Activated CD4-positive, alpha-beta T cell treated with anti-CD3 and anti-CD28 coated beads, Interleukin-2, amount 50 U/mL, for 24 hours (primary cell): ENCODE measurements at places on chromosomes 6 and 20.

- DNase-seq: no peak
These were observed 132.2 kb upstream of the CST7 start for GRCh38 chr20:24816907-24817306.

DNA sequence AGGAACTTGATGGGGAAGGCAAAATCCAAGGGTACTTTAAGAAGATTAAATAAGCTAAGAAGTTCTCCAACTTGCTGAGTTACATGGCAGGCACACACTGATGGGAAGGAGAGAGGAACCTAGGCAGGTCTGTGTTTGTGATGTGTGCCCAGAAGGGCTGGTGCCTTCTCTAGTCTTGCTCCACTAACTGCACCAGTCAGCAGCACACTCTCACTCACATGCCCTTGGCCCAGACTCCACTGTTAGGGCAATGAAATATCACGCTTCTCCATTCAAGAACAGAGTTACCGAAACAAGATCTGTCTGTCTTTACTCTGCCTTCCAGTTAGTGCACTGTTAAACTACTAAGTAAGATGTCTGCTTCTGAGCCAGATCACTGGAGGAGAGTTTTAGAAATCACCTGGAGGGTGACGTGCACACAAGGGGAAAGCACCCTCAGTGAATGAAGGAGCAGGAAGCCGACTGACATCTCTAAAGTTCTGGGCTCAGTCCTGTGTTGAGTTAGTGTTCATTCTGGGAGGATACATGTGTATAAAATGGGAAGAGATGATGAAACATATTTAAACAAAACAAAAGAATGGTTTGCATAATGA, 251.1 kb downstream of the FOXC1 start:
- DNase-seq: no peak

- DNase-seq: no peak
These were observed 80.9 kb upstream of the F13A1 start for GRCh38 chr6:6401401-6401800.

GRCh38 chr6:51029561-51029960, 210.9 kb downstream of the TFAP2B start:
- DNase-seq: no peak

GRCh38 chr6:9921366-9921765, 493.5 kb downstream of the TFAP2A start:
- no peak for DNase-seq

GRCh38 chr6:164756142-164756541, 553.3 kb downstream of the C6orf118 start:
- DNase-seq: no peak

DNA sequence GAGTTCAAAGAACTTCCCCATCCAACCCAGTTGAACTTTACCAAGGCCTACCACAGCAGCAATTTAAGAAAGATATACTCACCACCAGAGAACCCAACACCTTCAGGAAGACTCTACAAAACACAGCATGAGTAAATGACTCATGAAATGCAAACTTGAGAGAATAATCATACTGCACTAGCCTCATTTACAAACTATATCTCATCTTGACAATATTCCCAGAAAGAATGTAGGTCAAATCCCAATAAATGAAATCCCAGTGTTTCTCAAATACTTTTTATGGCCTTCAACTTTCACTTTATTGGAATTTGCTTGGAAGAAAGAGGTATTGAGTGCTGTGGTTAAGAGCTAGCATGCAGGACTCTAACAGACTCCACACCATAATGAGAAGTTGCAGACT, 60.0 kb downstream of the FYN start:
- DNase-seq: no peak

- no peak for DNase-seq
These were observed 78.7 kb downstream of the SLC2A10 start for GRCh38 chr20:46787991-46788762.

DNA sequence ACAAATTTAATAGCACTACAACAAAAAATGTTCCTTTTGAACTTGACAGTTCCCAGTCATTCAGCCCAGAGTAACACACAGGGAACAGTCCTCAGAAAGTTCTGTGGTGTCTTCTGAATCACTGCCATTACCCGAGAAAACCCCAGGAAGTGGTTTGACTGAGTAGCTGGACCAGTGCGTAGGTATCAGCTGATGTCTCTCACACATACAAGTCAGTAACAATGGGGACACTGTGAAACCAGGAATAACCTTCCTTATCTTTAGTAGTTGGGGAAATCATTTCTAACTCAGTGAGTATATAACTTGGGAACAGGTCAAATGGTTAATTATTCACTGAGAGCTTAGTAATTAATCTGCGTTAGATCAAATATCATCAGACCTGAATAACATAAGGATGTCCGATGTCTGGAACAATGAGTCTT, 73.1 kb downstream of the HIVEP2 start:
- peak; percentile 66 for DNase-seq

DNA sequence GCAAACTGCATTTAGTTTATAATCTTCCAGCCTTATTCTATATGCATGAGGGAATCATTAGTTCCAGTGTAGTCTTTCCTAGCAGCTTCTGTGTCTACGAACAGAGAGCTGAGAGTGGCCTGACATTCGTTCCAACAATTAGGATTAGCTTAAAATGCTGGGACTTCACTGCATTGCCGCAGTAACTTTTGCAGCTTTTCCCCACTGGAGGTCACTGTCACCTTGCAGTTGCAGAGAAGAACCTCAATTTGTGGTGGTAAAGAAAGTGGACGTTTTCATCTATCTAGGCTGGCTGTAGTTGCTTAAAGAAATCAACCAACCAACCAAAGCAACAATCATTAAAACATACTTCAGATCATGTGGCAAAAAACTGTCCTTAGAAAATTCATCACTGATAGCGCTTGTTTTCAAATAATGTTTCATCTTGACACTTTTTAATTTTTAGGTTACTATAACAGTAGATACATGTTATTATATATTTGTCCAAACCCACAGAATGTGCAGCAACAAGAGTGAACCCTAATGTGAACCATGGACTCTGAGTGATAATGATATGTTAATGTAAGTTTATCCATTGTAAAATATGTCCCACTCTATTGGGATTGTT, 12.2 kb downstream of the MYLK4 start:
- peak; percentile 42 for DNase-seq

- no peak for DNase-seq
These were observed 105.3 kb upstream of the CDYL start for GRCh38 chr6:4670824-4671409.

GRCh38 chr6:166258854-166259276, 49.3 kb downstream of the PRR18 start:
- no peak for DNase-seq

- DNase-seq: no peak
These were observed 14.2 kb downstream of the ARID1B start for GRCh38 chr6:156791320-156791850.

- DNase-seq: no peak
These were observed 663 bp downstream of the LST1 start for GRCh38 chr6:31586599-31587281.

DNA sequence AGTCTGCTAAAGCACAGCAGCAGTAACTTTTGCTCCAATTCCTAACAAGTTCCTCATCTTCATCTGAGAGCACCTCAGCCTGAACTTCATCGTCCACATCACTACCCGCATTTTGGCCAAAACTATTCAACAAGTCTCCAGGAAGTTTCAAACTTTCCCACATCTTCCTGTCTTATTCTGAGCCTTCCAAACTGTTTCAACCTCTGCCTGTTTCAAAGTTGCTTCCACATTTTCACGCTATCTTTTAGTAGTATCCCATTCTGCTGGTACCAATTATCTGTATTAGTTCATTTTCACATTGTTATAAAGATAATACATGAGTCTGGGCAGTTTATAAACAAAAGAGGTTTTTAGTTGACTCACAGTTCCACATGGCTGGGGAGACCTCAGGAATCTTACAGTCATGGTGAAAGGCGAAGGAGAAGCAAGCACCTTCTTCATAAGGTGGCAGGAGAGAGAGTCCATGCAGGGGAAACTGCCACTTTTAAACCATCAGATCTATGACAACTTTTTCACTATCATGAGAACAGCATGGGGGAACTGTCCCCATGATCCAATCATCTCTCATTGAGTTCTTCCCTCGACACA, 99.4 kb upstream of the GRIK2 start:
- DNase-seq: no peak

GRCh38 chr6:131015630-131016263, 47.3 kb downstream of the EPB41L2 start:
- no peak for DNase-seq

GRCh38 chr20:46558511-46558959, 8.1 kb upstream of the OCSTAMP start:
- peak; percentile 41 for DNase-seq

DNA sequence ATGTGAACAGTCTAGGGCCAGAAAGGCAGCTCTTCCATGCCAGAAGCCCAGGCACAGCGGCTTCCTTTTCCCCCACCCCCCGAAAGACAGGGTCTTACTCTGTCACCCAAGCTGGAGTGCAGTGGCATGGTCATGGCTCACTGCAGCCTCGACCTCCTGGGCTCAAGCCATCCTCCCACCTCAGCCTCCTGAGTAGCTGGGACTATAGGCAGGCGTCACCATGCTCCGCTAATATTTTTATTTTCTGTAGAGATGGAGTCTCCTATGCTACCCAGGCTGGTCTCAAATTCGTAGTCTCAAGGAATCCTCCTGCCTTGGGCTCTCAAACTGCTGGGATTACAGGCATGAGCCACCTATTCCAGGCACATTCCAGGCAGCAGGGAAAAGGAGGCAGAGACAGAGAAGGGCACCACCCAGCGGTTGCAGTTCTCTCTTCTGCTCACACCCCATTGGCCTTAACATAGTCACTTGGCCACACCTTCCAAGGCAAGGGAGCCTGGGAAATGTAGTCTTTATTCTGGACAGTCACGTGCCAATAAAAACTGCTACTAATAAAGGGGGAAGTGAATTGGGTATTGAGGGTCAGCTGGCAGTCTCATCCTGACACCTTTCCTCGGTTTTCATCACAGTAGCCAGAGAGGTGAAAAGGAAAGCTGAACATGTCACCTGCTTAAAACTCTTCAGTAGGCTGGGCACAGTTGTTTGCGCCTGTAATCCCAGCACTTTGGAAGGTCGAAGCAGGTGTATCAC, 205.9 kb downstream of the ZMYND8 start:
- peak; percentile 14 for DNase-seq

- no peak for DNase-seq
These were observed 529 bp upstream of the ENPP4 start for GRCh38 chr6:46129291-46129628.

DNA sequence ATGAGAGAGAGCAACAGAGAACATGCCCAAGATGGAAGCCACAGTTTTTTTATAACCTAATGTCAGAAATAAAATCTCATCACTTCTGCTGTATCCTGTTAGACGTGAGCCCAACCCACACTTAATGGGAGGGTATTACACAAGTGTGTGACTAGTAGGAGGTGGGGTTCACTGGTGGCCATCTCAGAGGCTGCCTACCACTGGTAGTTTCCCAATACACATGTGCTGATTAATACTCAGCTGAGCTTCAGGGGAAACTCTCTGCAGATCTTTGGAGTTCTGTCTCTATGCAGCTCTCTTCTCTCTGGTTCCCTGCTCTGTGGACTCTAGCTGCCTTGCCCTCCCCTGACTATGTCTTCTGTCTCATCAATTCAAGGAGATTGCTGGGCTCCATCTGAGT, 35.7 kb downstream of the CNBD2 start:
- no peak for DNase-seq

DNA sequence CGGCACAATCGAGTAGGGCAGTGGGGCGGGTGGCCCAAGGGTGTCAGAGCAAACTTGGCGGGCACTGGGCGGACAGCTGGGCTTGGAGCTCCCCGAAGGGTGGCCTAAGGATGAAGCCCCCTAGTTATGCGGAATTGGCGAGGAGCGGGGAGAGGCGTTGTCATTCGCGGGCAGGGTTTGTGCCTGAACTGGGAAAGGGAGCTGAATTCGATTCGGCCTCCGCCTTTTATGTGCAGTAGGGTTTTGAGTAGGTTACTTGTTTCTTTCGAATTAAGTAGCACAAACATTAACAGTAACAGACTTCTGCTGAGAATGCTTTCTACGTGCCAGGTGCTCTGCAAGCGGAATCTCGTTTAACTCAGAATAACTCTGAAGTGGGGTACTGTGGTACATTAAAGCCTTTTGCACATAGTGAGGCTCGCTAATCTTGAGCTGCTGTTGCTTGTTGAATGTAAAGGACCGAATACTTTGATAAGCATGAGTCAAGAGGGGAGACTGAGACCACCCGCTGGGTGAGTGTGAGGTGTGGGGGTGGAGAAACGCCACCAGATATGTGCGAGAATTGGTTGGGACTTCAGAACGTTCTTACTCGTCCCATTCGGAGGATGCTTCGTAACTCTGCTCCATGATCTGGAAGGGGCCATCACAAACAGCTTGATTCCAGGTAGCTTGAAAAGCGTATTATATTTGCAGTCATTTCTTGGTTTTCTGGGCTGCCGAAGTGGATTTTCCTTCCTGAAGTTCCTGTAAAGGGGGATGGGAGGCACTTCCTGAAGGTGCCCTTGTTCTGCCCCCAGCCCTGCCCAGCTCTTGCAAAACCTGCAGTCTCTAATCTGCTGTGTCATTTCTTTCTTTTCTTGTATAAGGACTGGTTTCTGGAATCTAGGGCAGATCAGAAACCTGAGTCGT, 833 bp downstream of the RAB5IF start:
- no peak for DNase-seq

- DNase-seq: no peak
These were observed 183.0 kb downstream of the THBS2 start for GRCh38 chr6:169070506-169071176.

GRCh38 chr6:38213251-38213658, 393.7 kb downstream of the ZFAND3 start:
- no peak for DNase-seq

GRCh38 chr6:34150766-34151165, 4.9 kb upstream of the GRM4 start:
- DNase-seq: no peak

GRCh38 chr6:84515067-84515466, 249.3 kb downstream of the TBX18 start:
- no peak for DNase-seq

GRCh38 chr6:46015119-46015968, at the start of gene CLIC5:
CLIC5 (minus strand) TSS chr6:46015860; CDS start chr6:46015542, 318 bp downstream.
- DNase-seq: no peak

GRCh38 chr20:39473536-39473935, 511.4 kb downstream of the DHX35 start:
- no peak for DNase-seq

- no peak for DNase-seq
These were observed 16.7 kb upstream of the ENTPD6 start for GRCh38 chr20:25178563-25179438.

GRCh38 chr6:147161974-147162495, 42.2 kb upstream of the STXBP5 start:
- no peak for DNase-seq

- DNase-seq: no peak
These were observed 192.0 kb upstream of the FOXA2 start for GRCh38 chr20:22776369-22776768.

DNA sequence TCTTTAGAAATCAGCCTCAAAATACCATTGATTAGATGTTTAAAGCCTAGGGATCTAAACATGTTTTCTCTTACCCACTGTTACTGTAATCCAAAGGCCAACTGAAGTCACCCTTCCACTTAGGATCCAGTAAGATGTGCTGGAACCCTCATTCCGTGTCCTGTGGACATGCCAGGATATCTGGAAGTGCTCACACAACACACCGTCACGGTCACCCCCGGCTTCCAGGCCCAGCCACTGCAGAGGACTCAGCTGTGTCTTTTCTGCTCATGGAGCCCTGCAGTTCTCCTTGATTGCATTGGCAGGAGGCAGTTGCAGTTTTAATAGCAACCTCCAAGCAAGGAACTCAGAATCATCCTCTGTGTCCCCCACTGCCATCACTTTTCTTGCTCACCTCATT, 93.3 kb downstream of the CAP2 start:
- DNase-seq: no peak
